ENCODE measurements at places on chromosomes 12 and 14.

- DNase-seq = peak; percentile 68
These were observed 4.1 kb upstream of the PCNX4 start for GRCh38 chr14:60087668-60088067.

DNA sequence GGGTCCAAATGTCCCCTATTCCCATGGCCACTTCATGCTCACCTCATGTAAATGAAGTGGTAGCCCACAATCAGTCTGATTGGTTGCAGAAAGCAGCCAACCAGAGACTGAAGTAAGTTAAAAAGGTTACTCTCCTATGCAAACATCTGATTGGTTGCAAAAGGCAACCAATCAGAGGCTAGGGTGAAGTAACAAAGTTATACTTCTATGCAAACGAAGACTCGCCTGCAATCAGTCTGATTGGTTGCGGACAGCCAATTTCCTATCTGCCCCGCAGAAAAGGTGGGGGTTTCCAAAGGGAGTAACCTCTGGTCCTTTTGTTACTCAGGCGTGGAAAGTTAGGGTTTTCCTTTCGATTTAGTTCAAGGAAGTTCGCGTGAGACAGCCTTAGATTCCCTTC lies 208.1 kb upstream of the NEDD1 start:
- DNase-seq = no peak

DNA sequence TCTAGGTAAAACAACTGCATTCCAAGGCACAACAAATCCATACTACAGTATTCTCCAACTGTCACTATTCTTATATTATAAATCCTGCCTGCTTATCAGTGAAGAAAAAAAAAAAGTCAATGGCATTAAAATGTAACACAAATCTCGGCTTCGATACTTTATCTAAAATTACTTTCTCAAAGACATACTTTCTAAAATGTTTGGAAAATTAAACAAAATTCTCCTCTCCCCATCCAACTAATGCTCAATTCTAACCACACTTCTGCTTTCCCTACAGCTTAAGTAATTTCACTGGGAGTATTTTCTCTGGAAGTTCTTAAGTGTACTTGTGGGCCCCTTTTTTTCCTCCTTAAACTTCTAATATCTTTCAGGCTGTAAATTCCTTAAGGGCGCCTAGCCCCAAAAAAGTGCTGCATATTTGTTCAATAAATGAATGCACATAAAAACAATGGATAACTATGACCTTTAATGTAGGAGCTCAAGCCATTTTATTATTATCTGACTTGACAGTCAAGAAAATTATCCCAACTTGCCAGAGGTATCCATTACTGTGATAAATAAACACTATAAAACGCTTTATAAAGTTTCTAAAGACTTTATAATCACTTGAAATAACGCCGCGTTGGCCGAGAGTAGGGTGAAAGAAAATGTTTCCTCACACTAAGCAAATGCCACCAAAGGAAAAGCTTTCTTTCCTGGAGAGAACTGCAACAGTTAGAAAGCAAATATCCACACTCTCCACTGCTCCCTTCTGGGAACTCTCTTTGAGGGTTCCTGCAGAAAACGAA lies 977 bp downstream of the HEATR5A start:
- peak; percentile 15 for DNase-seq

DNA sequence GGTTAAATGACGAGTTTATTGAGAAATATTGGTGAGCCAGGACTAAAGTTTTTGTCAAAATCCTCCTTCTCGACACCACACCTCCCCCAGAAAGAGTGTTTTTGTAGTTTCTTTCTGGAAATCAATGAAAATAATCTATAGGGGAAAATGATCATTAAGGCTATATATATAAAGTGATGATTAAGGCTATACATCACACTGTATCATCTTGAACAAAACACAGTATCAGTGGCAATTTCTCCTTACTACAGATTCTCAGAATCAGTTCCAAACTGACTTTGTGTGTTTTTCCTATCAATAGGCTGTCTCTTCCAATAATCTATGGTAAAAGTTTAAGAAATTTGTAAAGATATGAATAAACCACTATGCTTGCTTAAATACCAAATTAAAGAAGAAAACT lies 81.7 kb downstream of the IFNG-AS1 start:
- DNase-seq = no peak

Data from NCI-H2171 treated with DMSO at 0.1 percent for 48 hours (cell line).